ENCODE measurements at places on chromosomes 5 and 9. TPM values are rescaled to one million over a fixed set of nuclear protein-coding genes. Genes with fewer than 3 reads are reported as not detected.

The GFI1B gene
- total RNA-seq = 1.3 TPM

The ORM1 gene
- total RNA-seq = 10.3 TPM

The DNAJC25 gene
- 9.0 TPM for total RNA-seq

The LCN9 gene
- total RNA-seq = not detected

The GAS1 gene
- total RNA-seq = 2.4 TPM

- H3K4me1 ChIP-seq = no peaks in the 10 kb centered on the region
- no peaks in the 10 kb centered on the region for H3K27me3 ChIP-seq
- no peak for DNase-seq
These were observed 114.6 kb downstream of the FSTL4 start for GRCh38 chr5:133497608-133498348.

DNA sequence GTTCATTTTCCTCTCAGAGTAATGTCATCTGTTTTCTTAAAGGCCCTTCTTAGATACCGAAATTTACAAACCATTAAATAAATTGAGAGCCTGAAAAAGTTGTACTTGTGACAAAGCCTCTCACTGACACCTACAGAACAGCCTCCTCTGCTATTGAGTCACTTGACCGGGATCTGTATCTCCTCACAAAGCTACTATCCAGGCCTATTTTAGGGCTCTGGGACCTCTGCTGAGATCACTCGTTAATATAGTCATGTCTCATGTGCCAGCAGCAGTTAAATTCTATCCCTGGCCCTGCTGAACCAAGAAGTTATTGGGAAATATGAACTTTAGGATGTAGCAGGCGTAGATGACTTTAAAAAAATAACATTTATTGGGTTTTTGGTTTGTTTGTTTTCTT lies 31.1 kb downstream of the FBXO38 start:
- H3K4me3 ChIP-seq = no peak overlapping the region
- no peaks in the 10 kb centered on the region for H3K4me1 ChIP-seq
- no peak for DNase-seq
- no peaks in the 10 kb centered on the region for H3K27me3 ChIP-seq
- no peak overlapping the region for H3K27ac ChIP-seq

DNA sequence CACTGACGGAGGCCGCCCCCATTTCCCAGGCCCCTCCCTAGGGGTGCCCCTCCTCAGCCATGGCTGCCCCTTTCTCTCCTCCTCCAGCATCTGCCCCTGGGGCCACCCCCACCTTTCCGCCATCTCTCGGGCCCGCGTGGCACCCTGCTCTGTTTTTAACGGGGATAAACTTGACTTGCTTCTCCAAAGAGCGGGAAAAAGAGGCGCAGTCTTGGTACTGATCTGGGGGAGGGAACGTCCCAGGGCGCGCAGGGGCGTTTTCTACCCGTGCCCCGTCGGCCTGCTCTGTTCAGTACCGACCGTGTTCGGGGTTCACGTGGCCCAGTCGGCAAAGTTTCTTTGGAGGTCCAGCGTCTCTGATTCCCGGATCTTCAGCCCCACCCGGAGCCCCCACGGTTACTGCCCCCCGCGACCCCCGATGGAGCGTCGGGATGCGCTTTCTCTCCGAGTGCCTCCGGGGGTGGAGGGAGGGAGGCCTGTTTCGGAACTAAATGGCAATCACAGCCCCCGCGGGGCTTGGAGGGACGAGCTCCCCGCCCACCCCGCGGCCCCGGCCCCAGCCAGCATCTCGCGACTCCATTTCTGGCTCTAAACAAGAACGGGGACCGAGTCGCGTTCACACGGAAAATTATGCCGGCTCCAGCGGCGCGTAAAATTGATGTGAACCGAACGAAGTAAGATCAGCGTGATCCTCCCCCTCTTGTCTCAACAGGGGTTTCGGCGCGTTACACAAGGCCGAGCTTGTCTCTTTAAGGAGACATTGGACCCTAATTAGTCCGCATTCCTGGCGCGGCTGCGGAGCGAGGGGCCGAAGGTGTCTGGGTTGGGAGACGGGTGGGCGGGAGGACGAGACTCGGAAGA lies 1.1 kb upstream of the TLE4 start:
- no peaks in the 10 kb centered on the region for H3K36me3 ChIP-seq
- DNase-seq = peak; percentile 34
- H3K27ac ChIP-seq = peak overlapping the region; percentile 71
- no peaks in the 10 kb centered on the region for H3K4me1 ChIP-seq

DNA sequence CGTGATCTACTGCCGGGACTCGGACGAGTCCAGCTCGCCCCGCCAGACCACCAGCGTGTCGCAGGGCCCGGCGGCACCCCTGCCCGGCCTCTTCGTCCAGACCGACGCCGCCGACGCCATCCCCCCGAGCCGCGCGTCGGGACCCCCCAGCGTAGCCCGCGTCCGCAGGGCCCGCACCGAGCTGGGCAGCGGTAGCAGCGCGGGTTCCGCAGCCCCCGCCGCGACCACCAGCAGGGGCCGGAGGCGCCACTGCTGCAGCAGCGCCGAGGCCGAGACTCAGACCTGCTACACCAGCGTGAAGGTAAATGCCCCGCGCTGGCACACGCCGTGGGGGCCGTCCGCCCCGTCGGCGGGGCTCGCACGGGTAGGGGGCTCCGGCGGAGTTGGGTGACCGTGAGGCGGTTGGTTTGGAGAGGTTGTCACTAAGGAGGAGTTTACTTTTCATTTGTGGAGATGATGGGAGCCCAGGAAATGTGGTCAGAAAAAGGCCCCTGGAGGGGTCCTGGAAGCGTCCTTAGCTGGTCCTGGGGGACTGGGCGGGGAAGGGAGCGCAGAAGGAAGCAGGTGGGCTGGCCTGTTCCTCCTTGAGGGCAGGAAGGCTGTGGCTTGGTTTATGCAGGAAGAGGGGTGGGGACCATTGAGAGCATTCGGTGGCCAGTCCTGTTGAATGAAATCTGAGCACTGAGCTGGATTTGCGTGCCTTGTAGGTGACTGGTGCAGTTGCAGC lies 647 bp downstream of the PDE8B start:
- H3K27ac ChIP-seq = no peak overlapping the region
- H3K4me3 ChIP-seq = peak overlapping the region; percentile 33
- H3K4me1 ChIP-seq = no peaks in the 10 kb centered on the region
- no peak for DNase-seq

DNA sequence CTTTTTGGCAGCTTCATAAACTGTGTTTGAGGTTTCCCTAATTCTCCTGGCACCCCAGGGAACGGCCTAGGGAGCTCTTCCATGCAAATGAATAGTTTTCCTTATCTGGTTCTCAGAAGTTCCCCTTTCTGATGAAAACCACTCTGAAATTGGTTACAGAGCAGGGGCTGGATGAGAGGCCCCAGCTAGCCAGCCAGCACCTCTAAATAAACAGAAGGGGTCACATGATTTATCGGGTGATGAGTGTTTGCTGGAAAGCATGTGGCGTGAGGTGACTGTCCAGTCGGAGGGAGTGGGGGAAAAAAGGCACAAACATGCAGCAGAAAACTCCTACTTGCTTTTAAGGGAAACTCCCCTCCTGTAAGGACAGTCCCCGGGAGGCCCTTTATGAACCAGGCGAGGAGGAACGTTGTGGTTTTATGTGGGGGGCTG lies 261.2 kb upstream of the ANKRD55 start:
- H3K4me1 ChIP-seq = no peaks in the 10 kb centered on the region
- DNase-seq = no peak
- H3K4me3 ChIP-seq = no peak overlapping the region
- H3K36me3 ChIP-seq = no peaks in the 10 kb centered on the region
- no peak overlapping the region for H3K27ac ChIP-seq

- no peak overlapping the region for H3K27ac ChIP-seq
- no peak for DNase-seq
- H3K36me3 ChIP-seq = no peaks in the 10 kb centered on the region
- no peaks in the 10 kb centered on the region for H3K4me1 ChIP-seq
These were observed 11.7 kb downstream of the MTREX start for GRCh38 chr5:55319491-55319890.

- H3K4me1 ChIP-seq = peaks cover 10% of the 10 kb centered on the region
- DNase-seq = no peak
- no peaks in the 10 kb centered on the region for H3K36me3 ChIP-seq
- no peaks in the 10 kb centered on the region for H3K27me3 ChIP-seq
- no peak overlapping the region for H3K27ac ChIP-seq
These were observed 81.5 kb downstream of the RGS3 start for GRCh38 chr9:113545068-113545467.
